ENCODE measurements at places on chromosomes 1 and 21. TPM values are rescaled to one million over a fixed set of nuclear protein-coding genes. Genes with fewer than 3 reads are reported as not detected.

DNA sequence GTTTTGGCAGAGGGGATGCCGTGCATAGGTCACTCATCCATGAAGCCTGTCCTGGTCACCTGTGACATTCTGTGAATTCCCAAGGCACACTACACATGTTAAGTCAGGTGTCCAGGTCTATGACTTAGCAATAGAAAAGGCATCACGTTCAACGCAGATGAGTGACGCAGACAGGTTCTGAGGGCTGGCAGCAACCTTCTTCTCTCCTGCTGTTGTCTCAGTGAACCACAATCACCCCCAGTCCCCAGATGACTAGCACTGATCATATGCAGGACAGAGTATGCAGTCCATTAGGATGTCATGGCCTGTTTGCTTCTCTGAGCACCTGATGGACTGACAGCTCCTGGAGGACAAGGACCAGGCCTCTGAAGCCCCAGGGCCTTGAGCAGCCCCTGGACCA, 157.8 kb upstream of the KAZN start:
- DNase-seq = no peak

OR6K3 gene
- 2.3 TPM for total RNA-seq

DNA sequence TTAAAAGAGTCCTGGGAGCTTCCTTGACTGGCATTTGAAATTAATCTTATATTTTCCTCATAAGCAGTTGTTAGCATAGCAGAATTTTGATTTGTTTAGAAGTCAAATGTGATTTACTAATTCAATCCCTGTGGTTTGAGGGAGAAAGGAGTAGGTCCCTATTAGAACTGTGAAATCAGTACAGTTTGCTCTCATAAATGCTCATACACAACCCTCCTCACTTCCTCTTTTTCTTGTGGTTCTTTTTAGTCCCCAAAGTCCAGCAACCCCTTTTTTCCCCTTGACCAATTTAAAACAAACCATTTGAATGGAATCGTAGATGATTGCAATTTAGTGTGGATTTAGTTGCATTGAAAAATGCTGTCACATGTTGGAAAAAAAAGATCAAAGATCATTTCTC, 9.2 kb upstream of the IFI44 start:
- no peak for DNase-seq

- no peak for DNase-seq
These were observed 97.7 kb upstream of the S1PR1 start for GRCh38 chr1:101139130-101139529.

All from upper lobe of right lung (tissue), 1 donor.